ENCODE measurements at places on chromosomes 4 and X.

- no peak for DNase-seq
Measured at GRCh38 chr4:175034986-175035705, 117.0 kb downstream of the ADAM29 start.

GRCh38 chr4:152479428-152480026, 56.4 kb downstream of the FBXW7 start:
- DNase-seq, result no peak

- no peak for DNase-seq
Measured at GRCh38 chrX:13367950-13368349, 48.1 kb upstream of the ATXN3L start.

- no peak for DNase-seq
Measured at GRCh38 chr4:142423861-142424260, 422.2 kb downstream of the INPP4B start.

DNA sequence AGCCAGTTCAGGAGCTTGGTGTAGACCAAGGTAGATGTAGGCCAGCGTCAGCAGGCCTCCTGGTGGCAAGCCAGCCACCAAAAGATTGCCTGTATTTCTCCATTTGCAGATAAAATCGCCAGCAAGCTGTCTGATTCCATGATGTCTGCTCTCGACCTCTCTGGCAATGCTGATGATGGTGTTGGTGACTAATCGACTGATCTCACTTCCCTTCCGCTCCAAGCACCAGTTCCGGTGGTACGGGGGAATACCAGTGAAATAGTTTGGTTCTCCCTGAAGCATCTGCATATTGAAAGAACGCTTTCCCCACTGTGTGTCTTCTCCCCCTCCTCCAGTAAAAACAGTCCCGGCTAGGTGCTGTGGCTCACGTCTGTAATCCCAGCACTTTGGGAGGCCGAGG, 30.4 kb downstream of the GNL3L start:
- DNase-seq, result no peak

GRCh38 chr4:173334891-173335752, 964 bp upstream of the HMGB2 start:
- peak; percentile 55 for DNase-seq

- no peak for DNase-seq
Measured at GRCh38 chr4:106502106-106502699, 133.6 kb upstream of the GIMD1 start.

DNA sequence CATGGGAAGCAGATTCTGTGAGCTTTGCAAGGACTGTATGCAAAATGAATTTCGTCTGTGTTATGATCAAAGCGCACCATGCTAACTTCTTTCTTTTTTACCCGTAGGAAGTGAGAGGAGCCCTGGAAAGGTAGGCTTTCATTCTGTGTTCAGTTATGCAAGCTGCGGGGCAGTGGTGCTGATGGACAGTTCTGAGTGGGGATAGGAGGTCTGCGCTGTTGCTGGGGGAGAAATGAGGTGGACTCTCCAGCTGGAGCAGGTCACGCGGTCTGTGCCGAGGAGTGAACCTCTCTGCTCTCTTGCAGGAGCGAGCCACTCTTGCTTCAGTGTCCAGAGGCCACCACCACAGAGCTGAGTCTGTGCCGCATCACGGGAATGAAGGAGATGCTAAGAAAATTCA, 4.5 kb downstream of the TRIML1 start:
- DNase-seq, result no peak

- no peak for DNase-seq
Measured at GRCh38 chr4:27088491-27088890, 227.8 kb downstream of the STIM2 start.

- no peak for DNase-seq
Measured at GRCh38 chr4:67103001-67103747, 442.1 kb downstream of the CENPC start.

GRCh38 chr4:79920163-79920853, 152.7 kb downstream of the ANTXR2 start:
- no peak for DNase-seq

- DNase-seq, result no peak
Measured at GRCh38 chr4:3736290-3736689, 29.9 kb upstream of the ADRA2C start.

DNA sequence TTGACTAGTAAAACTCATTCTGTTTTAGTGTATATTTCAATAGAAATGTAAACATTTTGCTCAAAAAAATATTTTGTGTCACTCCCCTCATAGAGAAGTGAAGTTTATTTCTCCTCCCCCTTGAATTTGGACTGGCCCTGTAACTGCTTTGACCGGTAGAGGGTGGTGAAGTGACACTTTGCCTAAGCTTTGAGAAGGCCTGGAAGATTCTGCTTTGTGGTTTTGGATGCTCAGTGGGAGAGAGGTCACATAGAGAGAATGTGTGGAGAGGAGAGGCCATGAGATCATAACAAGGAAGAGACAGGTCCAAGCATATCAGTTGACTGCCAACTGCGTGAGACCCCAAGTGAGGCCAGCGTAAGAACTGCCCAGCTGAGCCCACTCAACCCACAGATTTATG, 19.1 kb upstream of the ARX start:
- no peak for DNase-seq

DNA sequence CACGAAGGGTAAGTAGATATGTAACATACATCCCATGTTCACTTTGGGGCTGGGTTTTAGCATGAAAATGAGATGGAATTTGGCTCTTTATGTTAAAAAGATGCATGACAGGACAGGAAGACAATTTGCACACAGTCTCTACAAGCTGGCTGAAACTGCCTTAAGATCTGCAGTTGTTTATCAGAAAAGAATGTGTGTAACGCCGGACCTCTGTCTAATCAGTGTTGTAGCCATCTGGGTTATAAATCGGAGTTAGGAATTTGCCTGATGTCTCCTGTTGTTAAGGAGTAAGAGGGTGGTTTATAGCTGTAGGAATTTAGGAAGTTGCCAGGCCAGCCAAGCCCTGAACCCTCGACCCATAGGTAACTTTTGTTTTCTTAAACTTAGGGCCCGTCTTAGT, 562.9 kb upstream of the FAT1 start:
- DNase-seq, result no peak

- no peak for DNase-seq
Measured at GRCh38 chrX:109281483-109282275, 200.2 kb downstream of the GUCY2F start.

DNA sequence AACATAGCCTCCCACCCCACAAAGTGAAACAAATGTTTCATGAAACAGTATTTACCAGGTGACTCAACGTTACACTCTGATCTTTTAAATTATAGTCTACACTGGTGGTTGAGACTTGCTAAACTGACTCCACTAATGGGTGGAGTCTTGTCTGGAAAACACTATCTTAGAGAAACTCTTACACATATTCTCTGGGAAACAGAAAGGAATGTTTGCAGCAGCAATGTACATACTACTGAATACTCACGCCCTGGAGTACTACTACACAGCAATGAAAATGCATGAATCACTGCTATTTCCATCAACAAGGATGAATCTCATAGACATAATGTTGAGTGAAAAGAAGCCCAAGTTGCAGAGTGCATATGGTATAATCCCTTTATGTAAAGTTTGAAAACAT, 208.5 kb upstream of the IGFBP7 start:
- DNase-seq, result no peak

GRCh38 chr4:88911246-88912212, 145.5 kb downstream of the FAM13A start:
- no peak for DNase-seq

GRCh38 chr4:10007793-10008608, 13.3 kb downstream of the SLC2A9 start:
- no peak for DNase-seq

- no peak for DNase-seq
Measured at GRCh38 chr4:183434666-183435190, 9.7 kb upstream of the CDKN2AIP start.

DNA sequence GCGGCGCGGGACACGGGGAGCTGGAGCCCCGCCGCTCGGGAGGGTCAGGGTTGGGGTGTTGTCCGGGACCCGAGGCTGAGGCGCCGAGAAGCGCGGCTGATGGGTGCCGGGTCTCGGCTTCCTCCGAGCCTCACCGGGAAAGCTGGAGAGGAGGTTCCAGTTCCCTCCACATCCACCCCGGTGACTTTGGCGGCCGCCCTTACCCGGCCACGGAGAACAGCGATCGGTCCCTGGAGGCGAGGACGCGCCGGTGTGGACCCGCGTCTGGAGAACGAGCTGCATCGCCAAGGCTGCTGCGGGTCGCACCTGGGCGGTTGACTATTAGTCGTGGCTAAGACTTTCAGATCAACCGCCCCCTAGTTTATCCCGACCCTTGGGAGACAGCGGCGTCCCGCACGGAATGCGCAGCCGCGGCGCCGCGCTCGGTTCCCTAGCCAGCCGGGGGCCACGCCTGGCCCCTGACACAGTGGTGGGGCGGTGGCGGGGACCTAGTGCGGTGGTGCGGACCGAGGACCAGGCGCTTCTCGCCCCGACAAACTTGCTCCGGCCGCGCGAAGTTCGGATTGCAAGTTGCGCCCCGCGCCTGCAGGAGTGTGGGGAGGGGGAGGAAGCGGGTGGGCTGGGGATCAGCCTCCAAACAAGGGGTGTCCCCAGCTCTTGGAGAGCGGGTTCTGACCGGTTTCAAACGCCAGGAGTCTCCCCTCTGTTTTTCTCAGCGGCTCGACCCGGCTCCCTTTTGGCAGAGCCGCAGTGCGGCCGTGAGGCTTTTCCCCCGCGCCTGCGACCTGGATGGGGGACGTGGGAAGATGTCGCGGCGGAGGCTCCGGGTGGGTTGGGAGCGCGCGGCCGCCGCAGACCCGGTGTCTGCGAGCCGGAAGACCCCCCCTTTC, 568 bp downstream of the FHDC1 start:
- no peak for DNase-seq

GRCh38 chrX:65987811-65988210, 52.1 kb downstream of the VSIG4 start:
- DNase-seq, result no peak

GRCh38 chr4:67713529-67714247, 12.7 kb upstream of the UBA6 start:
- no peak for DNase-seq
